ENCODE measurements at places on chromosomes 7 and 10.

- no peak for DNase-seq
Observed at GRCh38 chr7:108413782-108414492, 42.3 kb downstream of the NRCAM start.

DNA sequence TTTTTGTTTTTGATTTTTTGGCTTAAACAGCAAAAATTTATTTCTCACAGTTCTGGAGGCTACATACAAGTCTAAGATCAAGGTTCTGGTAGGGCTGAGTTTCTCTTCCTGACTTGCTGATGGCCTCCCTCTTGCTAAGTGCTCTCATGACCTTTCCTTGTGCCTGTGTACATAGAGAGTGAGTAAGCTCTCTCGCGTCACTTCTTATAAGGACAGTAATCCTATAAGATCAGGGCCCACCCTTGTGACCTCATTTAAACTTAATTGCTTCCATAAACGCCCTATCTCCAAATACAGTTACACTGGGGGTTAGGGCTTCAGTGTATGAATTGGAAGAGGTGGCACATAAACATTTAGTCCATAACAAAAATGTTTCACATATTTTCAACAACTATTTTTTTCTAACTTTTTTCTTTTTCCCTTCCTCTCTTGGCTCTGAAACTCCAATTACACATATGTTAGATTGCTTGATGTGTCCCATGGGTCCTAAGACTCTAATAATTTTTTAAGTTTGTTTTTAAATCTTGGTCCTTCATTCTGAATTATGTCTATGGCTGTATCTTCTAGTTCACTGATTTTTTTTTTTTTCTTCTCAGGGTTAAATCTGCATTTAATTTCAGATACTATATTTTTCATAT is 149.8 kb downstream of the HBP1 start:
- DNase-seq: no peak

- DNase-seq: no peak
Observed at GRCh38 chr10:103859161-103860086, 4.0 kb upstream of the SH3PXD2A start.

GRCh38 chr10:129718548-129719414 is 245.3 kb downstream of the EBF3 start:
- no peak for DNase-seq

GRCh38 chr7:11650500-11650899 is 181.5 kb downstream of the THSD7A start:
- DNase-seq: no peak

GRCh38 chr10:88152728-88153133 is 289.3 kb downstream of the PTEN start:
- DNase-seq: peak; percentile 52

All from stimulated activated CD4-positive, alpha-beta T cell treated with anti-CD3 and anti-CD28 coated beads, Interleukin-15, amount 100 ng/mL, for 48 hours (primary cell).